ENCODE measurements at places on chromosomes 2 and 18.
A peak's percentile ranks its signal among the peaks of the same experiment; 100 is the strongest.

DNA sequence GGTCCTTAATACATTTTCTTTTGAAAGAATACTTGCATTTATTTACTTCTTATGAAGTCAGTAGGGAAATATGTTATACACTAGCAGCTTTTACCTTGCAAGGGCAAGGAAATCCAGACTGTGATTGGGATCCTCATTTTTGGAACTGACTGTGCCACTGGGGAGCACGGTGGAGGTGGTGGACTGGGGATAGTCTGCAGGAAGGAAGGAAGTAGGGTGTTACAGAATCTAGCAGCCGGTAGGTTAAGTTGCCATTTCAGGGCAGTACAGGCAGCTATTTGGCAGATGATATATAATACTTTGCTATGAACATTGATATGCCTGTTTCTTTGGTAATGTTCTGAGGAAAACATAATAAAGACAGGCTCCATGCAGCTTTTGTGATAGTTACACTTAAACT lies 238.3 kb downstream of the PHLPP1 start:
- no peak for DNase-seq

DNA sequence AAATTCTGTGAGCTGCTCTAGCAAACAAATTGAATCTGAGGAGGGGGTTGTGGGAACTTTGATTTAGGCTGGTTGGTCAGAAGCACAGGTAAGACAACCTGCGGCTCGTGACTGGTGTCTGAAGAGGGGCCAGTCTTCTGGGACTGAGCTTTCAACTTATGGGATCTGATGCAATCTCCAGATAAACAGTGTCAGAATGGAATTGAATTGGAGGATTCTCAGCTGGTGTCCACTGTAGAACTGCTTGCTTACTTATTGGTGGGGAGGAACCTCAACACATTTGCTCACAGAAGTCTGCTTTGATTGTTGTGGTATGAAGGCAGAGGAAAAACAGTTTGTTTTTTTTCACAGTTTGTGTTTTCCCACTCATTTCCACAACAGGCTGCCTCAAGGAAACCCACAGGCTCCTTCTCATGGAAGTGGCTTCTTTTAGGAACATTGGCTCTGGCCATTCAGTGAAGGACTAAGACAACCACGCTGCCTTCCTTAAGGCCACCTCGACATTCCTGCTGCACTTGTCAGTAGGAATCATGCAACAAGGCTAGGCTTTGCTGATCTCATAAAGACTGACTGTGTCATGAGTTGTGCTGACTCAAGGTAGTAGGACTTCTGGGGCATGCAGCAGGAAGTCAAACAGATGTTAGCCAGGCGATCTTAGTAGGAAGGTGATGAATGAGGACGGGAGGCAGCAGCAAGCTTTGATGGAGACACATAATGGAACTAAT lies 104.7 kb downstream of the TSN start:
- peak; percentile 41 for DNase-seq

- no peak for DNase-seq
These were observed 8.0 kb downstream of the TMBIM1 start for GRCh38 chr2:218284106-218284811.

- peak; percentile 95 for DNase-seq
These were observed 10.9 kb downstream of the SERPINB12 start for GRCh38 chr18:63553081-63553480.

DNA sequence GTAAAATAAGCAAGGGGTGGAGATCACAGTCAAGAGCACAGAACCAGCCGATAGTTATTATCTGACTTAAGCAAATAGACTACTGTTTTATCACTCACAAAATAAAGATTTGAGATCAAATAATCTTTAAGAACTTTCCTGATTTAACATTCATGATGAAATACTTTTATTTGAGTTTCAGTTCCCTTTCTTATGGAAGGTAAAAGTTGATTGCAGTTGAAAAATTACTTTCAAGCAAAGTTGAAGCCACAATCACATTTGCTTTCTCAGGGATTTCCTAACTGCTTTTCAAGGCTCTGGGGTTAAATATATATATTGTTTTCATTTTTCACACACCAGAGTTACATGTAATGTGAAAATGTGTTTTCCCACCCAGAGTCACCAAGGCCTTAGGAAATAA lies 599.5 kb downstream of the KCNJ3 start:
- no peak for DNase-seq

DNA sequence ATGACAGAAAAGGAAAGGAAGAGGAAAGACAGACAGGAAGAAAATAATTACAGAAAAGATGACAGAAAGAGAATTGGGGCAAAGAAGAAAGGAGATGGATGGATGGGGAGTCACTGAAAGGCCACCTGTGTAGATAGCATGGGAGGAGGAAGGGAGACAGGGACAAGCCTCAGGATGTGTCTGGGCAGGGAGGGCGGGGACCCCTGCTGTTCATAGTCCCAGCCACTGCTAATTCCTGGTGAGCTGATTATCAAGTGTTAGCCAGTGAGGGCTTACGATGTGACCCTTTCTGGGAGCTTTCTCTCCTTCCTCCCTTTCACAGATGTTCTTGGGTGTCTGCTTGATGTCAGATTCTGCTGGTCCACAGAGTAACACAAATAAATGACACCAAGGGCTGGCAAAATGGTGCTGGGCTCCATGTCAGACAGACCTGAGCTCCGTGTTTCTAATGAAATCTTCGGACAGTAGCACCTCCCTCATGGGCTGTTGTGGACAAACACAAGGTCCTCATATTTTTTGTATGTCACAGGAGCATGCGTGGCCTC lies 13.6 kb downstream of the FHOD3 start:
- no peak for DNase-seq

- DNase-seq: no peak
These were observed 268.0 kb downstream of the MREG start for GRCh38 chr2:215745331-215745730.

DNA sequence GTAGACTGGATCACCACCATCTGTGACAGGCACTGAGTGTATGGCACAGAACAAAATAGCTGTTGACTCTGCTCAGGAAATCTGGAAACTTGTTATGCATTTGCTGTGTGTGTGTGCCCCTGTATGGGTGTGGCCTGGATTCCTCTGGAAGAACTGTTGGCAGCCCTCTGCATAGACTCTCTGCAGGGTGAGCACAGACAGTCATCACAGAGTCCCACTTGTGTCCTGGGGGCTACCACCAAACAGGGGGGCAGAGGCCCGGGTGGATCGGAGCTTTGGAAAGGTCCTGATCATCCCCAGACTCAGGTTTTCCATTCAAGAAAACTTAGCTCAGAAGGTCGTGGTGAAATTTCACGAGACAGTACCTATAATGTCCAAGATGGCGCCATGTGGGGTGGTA lies 258.6 kb downstream of the SOX11 start:
- no peak for DNase-seq

GRCh38 chr2:235493775-235494715 lies at the start of gene AGAP1:
AGAP1 (plus strand) TSS chr2:235494043.
- no peak for DNase-seq

- no peak for DNase-seq
These were observed 1855.7 kb upstream of the CELF4 start for GRCh38 chr18:39421276-39421675.

DNA sequence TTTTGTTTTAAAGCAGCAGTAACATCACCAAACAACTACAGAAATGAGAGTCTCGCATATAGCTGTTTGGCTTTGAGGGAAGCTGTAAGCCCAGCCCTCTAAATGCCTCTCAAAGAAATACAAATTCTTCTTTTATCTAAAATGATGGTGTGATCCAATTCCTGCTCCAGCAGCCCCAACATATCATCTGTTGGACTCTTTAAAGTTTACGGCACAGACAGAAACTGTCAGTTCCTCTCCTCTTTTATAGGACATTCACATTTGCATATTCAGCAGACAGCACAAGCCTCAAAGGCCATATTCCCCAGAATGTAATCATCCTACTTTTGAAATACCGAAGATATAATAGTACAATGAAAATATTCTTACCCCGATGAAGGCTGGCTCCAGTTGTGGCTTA lies 216.9 kb upstream of the REV1 start:
- no peak for DNase-seq

- DNase-seq: no peak
These were observed 502.0 kb downstream of the SLC4A3 start for GRCh38 chr2:220129391-220129790.

DNA sequence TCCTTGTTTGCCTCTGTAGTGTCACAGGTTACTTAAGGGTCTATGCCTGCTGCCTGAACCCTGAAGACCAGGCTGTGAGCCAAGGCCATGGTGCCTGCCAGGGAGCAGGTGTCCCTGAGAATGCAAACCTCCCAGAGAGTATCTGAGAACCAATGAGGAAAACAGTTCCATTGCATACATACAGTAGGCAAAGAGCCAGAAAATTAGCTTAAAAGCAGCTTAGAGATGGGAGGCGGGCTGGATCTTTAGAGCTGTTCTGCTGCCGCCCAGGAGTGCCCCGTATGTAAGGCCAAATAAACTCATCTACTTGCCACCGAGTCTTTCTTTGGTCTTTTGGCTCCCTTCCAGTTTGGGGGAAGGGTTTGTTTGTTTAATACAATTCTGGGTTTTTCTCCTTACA lies 327.9 kb downstream of the CLIP4 start:
- no peak for DNase-seq

GRCh38 chr18:74430806-74431571 lies 26.1 kb downstream of the DIPK1C start:
- DNase-seq: no peak

DNA sequence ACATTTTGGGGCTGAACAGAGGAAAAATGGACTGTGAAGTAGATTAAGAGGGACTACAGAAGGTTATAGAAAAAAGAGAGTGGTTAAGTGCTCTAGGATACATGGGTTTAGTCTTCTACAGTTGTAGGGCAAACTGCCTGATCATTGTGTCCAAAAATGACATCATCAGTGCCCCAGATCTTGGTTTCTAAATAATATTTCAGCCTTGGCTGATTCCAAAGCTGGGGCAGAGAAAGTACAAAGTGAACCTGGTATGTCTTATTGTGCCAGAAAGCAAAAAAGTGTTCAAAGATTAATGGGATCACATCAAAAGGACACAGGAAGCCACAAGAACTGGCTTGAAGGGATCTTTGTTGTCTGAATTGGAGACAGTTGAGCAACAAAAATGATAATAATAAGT lies 97.1 kb upstream of the ZNF521 start:
- no peak for DNase-seq

- DNase-seq: no peak
These were observed 39.1 kb upstream of the DNMT3A start for GRCh38 chr2:25380586-25381375.

DNA sequence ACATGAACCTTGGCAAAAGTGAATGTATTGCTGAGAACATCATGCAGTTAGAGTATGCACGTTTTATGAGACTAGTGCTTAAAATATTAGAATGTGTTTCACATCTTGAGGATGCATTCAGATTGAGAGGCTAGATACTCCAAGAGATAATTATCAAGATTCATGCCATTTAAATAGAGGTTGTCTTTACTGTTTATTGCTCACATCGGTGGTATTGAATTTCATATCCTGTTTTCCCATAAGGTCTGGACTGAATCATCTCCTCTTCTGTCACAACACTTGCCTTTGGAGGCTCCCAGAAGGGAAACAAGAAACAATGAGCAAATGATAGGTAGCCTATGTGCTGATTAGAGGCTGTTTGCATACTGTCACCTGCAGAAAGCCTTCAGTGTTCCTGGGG lies 83.8 kb downstream of the CLHC1 start:
- DNase-seq: peak; percentile 54

- DNase-seq: no peak
These were observed 43.2 kb downstream of the SP100 start for GRCh38 chr2:230459216-230459615.

- DNase-seq: no peak
These were observed 61.2 kb downstream of the BOD1L2 start for GRCh38 chr18:57208047-57208446.

DNA sequence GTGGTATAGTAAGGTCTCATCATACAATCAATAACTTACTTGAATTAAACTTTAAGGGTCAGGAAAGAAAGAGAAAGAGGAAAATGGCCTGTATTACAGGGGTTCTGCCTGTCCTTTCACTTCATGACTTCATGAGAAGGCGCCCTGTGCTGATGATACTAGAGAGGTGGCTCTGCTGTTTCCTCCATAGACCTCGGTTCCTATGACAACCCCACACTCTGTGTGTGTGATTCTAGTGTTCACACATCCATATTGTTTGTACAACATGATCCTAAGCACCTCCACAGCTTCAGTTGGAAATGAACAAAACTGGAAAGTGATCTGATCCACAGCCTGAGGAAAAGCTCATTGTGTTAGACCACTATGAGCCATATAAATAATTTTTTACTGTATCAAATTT lies 7.0 kb upstream of the REEP1 start:
- no peak for DNase-seq

Data from AG04449 (cell line).